ENCODE measurements at places on chromosomes 6 and 20.

DNA sequence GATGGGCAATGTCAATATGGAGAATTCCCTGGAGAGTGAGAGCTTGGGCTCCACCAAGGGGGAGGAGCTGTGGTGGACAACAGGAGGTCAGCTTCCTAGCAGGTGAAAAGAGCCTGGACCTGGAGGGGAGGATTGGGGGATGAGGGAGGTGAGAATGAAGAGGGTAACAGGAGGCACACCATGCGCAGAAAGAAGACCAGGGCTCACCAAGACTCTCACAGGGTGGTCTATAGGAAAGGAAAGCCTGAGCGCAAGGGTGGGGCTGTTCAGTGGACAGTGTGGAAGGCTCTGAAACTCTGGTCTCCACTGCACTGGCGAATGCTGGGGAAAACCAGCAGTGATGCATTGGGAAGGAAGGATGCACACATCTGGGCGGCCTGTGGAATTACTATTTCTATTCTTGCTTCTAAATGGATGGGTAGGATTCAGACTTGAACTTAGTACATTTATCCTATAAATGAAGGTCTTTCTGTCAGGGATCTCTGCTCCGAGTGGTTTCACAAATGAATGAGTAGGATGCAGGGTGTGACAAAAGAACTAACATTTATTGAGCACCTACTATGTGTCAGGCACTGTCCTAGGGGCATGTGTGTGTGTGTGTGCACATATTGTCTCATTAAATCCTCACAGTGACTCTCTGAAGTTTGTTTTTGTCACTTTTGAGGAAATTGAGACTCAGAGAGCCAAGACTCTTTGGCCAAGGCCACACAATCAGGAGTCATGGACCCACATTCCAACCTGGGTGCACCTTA, 152.7 kb downstream of the CD83 start:
- DNase-seq: no peak

GRCh38 chr6:150543178-150543577, 56.5 kb upstream of the PLEKHG1 start:
- no peak for DNase-seq

- DNase-seq: no peak
Measured at GRCh38 chr6:154569156-154569862, 58.8 kb upstream of the CNKSR3 start.

DNA sequence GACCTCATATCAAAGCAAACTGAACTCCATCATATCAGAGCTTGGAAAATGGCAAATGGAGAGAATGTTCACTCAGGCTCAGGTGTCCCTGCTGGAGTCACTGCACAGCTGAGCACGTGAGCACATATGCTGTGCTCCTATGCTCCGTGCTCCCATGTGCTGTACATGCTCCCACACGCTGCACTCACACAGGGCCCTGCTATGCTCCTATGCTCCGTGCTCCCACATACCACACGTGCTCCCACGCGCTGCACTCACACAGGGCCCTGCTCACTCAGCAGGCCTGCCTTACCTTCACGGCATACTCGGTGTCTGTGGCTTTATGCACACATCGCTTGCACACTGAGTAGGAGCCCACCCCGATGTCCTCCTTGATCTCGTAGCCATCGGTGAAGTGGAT, 65.7 kb upstream of the MPC1 start:
- no peak for DNase-seq

- DNase-seq: no peak
Measured at GRCh38 chr6:19791267-19791666, 45.9 kb upstream of the ID4 start.

DNA sequence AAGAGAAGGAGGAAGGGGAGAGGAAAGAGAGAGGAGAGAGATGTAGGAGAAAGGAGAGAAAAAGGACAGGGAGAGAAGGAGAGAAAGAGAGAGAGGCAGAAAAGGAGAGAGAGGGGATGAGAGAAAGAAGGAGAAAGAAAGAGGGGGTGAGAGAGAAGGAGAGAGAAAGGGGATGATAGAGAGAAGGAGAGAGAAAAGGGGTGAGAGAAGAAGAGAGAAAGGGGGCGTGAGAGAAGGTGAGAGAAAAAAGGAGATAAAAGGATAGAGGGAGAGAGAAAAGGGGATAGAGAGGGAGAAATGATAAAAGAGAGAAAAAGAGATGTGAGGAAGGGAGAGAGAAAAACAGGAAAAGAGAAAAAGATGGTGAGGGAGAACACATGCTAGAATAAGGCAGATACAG, 933.4 kb downstream of the KIF16B start:
- no peak for DNase-seq
